ENCODE measurements at places on chromosomes 4 and X.

DNA sequence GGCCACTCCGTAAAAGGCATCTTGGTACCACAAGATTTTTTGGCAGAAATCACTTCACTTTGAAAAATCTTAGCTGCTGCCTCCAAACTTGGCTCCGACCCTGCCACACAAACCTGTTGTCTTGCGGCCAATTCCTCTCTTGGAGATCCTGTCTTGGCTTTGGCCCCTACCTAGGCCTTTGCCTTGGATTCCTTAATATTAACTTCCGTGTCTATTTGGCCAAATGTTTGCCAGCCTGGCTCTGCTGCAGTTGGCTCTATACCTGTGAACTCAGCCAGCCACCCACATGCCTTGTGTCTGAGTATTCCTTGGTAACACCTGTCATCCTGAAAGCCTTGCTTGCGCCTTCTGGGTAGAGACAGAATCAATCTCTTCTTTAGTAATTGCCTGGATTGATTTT lies 12.5 kb downstream of the GRXCR1 start:
- no peak for DNase-seq

GRCh38 chr4:115076691-115077090 lies 36.7 kb downstream of the NDST4 start:
- DNase-seq: no peak

DNA sequence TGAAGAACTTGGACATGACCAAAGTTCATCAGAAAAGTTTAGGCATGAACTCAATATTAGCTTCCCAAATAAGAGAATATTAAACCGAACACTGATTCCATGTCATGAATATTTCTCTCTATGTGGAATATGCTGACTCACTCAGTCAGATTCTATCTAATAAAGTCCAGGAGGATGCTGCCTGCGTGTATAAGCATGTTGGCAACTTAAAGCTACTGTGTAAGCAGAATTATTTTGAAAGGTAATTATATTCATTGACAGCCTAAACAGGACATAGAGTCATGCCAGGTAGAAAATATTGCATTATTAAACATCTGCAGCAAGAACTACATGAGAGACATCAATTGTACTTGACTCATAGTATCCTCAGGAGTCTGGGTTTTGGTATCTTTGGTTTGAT lies 367.9 kb upstream of the SPOCK3 start:
- DNase-seq: no peak

- DNase-seq: peak; percentile 93
These were observed at the start of gene EIF2S3 for GRCh38 chrX:24054182-24055042. EIF2S3 (plus strand) TSS chrX:24054956; CDS start chrX:24054969, 13 bp downstream.

- no peak for DNase-seq
These were observed 257.1 kb upstream of the NDST4 start for GRCh38 chr4:115370490-115370889.

DNA sequence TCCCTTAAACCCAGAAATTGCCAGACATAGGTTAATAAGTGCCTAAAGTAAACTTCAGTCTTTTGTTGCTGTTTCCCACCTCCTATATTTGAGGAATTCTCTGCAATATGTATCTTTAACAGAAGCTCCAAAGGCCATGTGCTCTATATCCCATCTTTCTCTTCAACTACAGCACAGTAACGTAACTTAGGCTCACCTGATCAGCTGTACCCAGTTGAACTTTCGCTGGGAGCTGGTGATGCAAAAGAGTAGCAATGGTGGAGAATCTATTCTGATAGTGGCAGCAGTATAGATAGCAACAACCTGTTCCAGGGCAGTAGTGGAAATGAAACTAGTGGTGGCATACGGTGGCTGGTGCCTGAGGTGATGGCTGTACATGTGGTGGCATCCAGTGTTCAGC lies 33.2 kb upstream of the YTHDC1 start:
- DNase-seq: no peak
